ENCODE measurements at places on chromosomes 5 and 9. TPM values are rescaled to one million over a fixed set of nuclear protein-coding genes. Genes with fewer than 3 reads are reported as not detected.

- DNase-seq = no peak
Measured at GRCh38 chr9:15927161-15927560, 374.3 kb downstream of the CCDC171 start.

- no peak for DNase-seq
Measured at GRCh38 chr5:132377738-132378137, 8.2 kb downstream of the SLC22A5 start.

- peak; percentile 26 for DNase-seq
Measured at GRCh38 chr5:79173626-79174025, 62.0 kb downstream of the BHMT start.

- DNase-seq = peak; percentile 40
Measured at GRCh38 chr5:68344447-68345111, 129.0 kb downstream of the PIK3R1 start.

- DNase-seq = peak; percentile 93
Measured at GRCh38 chr9:97923529-97924108, 1.3 kb upstream of the TRMO start.

- no peak for DNase-seq
Measured at GRCh38 chr9:121711281-121711680, 59.8 kb downstream of the DAB2IP start.

GRCh38 chr5:158525663-158526062 is 574.1 kb downstream of the EBF1 start:
- no peak for DNase-seq

- DNase-seq = no peak
Measured at GRCh38 chr9:36158122-36158521, 11.1 kb upstream of the CCIN start.

DNA sequence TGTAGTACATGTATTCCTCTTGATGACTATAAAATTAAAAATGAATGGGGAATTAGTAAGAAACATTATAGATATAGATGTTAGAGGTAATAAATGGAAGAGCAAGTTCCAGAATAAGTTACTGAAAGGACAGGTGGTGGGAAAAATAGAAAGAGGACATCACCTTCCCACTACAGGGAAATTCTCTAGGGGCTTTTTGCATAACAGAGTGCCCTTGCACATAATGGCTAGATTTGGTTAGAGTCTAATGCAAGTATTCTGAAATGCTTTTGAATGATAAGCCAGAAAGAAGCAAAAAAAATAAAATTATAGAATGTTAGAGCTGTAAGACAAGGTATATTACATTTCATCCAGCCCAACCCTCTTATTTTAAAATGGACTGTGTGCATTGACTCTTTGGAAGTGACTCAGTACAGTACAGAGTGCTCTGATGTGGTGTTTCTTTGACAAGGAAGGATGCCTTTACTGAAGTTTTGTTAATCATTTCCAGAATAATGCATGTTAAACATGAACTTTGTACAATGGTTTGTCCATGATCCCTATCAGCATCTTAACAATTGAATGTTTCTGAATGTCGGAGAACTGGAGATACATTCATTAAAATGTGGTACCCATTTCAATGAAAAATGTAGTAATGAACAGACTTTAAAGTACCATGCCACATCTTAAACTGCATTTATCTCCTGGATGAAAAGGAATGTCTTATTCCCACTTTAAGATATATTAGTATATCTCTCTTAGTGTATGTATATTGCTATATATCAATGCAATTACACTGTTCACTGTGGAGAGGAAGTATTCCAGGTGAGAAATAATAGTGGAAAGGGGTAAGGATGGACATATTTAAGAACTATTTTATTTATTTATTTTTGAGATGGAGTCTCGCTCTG is 391.1 kb downstream of the ADGRV1 start:
- peak; percentile 86 for DNase-seq

DNA sequence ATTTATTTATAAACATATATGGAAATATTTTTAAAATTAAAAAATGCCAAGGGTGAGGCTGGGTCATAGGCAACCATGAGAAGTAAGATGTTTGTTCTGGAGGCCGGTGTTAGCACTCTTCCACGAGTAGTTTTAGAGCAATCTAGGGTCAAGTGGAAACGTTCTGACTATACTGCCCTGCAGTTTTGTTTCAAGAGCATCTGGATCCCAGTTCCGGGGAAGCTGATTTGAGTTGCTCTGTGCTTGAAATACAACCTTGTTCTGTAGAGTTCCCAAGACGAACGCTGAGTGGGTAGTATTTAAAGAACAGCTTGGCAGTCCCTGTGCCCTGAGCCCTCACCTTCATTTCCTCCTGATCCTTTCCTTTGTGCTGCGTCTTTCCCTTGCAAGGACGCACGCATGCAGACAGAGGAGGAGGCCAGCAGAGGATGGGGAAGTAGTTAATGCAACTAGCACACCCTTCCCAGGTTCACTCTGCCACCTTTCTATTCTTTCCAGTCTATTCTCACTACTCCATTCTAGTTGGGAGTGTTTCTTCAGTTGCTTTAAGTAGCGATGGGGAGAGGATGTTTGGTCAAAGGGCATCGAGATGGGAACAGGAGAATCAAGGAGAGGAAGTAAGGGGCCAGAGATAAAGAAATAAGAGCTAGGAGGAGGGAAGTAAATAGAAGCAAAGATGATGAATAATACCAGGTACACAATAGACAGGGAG is 68.3 kb upstream of the ZSWIM6 start:
- DNase-seq = no peak

DNA sequence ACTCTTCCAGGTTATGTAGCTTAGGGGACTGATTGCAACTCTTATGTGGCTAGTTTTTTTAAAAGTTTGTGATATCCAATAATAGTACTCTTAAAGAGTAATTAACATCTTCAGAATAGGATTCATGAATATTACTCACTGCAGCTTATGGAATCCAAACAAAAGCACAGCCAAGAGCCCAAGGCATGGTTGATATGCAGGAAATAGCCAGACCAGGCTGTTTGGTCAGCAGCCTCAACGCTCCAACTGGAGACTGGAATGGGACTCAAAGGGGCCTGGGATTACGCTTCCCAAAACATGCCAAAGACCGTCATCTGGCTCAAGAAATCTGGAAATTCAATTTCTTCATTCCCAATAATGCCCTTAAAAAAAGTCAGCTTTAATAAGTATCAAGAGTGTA is 268.6 kb downstream of the SEC61B start:
- no peak for DNase-seq

DNA sequence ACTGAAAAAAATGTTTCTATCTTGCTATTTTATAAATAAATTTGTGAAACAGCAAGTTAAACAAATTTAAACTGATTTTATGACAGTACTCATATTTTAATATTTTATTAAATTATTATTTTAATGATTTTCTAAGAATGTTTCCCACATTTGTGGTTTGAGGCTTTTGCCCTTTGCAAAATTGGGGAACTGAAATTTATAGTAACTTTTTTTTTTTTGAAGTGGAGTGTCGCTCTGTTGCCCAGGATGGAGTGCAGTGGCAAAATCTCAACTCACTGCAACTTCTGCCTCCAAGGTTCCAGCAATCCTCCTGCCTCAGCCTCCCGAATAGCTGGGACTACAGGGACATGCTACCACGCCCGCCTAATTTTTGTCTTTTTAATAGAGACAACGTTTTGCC is 7.2 kb upstream of the ADGRV1 start:
- DNase-seq = no peak

- DNase-seq = no peak
Measured at GRCh38 chr5:55582256-55582655, 47.5 kb upstream of the PLPP1 start.

- DNase-seq = no peak
Measured at GRCh38 chr5:169788168-169788567, 151.1 kb downstream of the DOCK2 start.

DNA sequence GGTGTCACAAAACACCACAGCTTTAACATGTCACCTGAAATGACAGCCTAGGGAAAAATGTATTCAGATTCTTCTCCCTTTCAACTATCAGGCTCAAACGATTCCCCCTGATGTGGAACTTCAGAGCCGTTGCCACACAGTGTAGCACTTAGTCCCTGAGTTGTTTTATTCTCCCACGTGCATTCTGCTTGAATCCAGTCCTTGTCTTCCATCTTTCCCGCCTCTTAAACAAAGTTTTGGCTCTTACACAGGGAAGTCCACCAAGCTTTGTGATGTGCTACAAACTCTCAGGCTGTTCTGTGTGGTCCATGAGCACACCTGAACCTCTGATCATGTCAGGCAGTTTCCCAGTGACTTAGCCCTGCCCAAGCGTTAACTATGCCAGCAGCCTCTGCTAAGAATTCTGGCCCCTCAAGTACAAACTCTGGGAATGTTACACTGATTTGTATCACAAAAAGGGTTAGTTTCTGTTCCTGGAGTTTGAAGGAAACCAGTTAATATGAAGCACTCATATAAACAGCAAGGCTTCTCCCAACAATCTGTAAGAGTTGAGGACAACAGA is 45.8 kb upstream of the RNF38 start:
- DNase-seq = no peak

DNA sequence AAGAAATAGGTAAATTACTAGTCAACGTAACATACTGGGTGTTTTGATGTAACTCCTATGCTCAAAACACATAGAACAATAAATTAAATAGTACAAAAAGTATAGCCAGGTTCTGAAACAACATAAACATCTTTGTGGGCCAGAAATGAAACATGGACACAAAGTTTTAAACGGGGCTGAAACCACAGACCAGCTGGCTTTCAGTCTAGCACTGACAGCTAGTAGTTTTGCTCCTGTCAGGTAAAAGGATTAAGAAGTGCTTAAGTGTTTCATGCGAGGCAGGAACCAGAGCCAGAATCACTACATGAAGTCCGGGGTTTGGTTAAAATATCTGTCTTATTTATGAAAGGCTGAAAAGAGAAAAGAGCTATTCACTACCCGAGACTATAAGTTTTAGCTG is 19.5 kb downstream of the DCAF10 start:
- DNase-seq = no peak

GRCh38 chr5:82365744-82366228 is 87.6 kb upstream of the RPS23 start:
- DNase-seq = peak; percentile 58

The GAS1 gene
- 0.21 TPM for total RNA-seq

The TRIP13 gene
- total RNA-seq = 73.9 TPM

The DNAJA1 gene
- total RNA-seq = 53.2 TPM

The KCNIP1 gene
- not detected for total RNA-seq

The DAB2 gene
- total RNA-seq = 3.4 TPM

The RAB14 gene
- 11.1 TPM for total RNA-seq

The SPINK6 gene
- total RNA-seq = not detected

The PIP5KL1 gene
- total RNA-seq = 1.2 TPM
